GM10248 (cell line): ENCODE measurements at places on chromosomes 2 and 18.

DNA sequence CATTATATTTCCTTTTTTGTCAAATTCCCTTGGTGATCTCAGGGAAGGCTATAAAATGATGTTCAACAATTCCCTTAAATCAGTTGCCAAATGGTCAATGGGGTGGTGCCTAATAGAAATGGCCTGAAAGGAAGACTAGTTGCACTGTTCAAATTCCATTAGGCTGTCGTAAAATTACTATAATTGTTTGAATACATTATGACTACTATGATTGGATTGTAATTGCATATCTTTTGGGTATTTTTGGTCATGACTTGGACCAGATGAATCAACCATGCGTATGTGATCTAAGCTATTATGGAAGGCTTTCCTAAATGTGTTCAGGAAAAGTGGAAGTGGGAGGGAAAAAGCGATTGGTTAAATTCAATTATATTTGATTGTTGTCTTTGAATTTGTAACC lies 41.3 kb upstream of the KCNE4 start:
- no peak for DNase-seq

- DNase-seq = no peak
Measured at GRCh38 chr2:208142240-208142924, 3.6 kb downstream of the CRYGB start.

DNA sequence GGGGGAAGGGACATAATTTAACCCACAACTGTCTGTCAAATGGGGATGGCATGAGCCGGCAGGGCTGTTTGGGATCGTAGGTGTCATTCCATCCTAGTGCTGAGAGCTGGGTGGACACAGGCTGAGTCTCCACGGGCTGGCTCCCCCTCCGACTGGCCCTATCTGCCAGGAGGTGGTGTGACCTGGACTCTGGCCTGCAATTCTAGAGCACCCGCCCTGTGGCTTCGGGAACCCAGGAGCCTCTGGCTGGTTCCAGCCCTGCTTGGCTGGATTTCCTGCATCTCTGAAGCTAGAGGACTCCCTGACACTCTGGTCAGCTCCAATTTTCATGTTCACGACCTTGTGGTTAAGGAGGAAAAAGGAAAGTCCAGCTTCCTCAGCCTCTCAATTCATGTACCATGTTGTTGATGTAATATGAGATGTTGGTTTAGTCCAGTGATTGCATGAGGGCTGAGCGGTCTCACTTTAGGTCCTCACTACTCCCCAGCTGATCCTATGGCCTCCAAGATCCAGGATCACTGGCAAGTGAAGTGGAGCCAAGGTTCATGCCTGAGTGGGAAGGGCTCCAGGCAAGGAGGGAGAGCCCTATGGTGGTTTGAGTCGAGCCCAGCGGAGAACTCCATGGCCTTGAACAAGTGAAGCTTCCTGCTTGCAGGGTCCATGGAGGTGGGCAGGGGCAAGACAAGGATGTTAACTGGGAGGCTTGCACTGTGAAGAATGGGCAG lies 169.1 kb downstream of the NDUFA10 start:
- no peak for DNase-seq

- peak; percentile 28 for DNase-seq
Measured at GRCh38 chr2:33583194-33583938, 15.7 kb downstream of the FAM98A start.

GRCh38 chr2:234341306-234341985 lies 155.4 kb downstream of the ARL4C start:
- DNase-seq = no peak

- no peak for DNase-seq
Measured at GRCh38 chr2:12432985-12433625, 283.6 kb upstream of the TRIB2 start.

DNA sequence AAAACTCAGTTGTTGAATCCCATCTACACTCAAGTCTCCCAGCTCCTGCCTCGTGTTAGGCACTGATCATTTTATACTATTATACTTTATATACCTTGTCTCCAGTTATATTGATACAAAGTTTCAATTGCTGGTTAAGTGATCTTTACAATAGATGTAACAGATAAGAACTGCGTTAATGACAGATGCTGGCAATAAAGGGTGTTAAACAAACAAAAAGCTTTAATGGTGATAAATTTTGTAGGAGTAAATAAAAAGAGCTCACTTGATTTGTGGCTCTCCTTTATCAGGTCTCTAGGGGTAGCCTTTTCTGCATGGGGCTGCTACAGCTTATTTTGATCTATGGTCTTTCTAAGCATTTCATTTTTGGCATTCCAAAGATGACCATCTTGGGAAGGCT lies 106.9 kb upstream of the GAREM1 start:
- no peak for DNase-seq

- no peak for DNase-seq
Measured at GRCh38 chr2:167028503-167028902, 140.2 kb downstream of the XIRP2 start.

GRCh38 chr2:201191132-201191875 lies 8.4 kb downstream of the CASP10 start:
- no peak for DNase-seq

GRCh38 chr2:48424866-48425265 lies 105.1 kb upstream of the STON1 start:
- no peak for DNase-seq

DNA sequence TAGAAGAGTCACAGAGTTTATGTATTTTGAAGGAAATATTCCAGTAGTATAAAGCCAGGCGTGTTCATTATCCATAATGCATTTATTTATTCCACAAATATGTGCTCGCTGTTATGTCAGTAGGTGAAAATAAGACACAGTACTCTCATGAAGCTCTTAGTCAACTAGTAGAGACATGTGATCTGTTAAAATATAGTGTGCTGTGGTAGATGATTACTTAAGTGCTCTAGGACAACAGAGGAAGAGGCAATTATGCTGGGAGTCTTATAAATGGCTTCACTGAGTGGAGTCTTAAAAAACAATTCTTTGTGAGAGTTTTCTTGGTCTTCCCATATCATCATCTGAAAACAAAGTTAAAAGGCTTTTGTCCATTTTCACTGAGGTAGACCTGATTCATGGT lies 457.3 kb downstream of the XIRP2 start:
- DNase-seq = no peak

- DNase-seq = no peak
Measured at GRCh38 chr18:13672657-13673056, 53.7 kb downstream of the FAM210A start.

- DNase-seq = no peak
Measured at GRCh38 chr2:225820826-225821225, 421.3 kb downstream of the NYAP2 start.

DNA sequence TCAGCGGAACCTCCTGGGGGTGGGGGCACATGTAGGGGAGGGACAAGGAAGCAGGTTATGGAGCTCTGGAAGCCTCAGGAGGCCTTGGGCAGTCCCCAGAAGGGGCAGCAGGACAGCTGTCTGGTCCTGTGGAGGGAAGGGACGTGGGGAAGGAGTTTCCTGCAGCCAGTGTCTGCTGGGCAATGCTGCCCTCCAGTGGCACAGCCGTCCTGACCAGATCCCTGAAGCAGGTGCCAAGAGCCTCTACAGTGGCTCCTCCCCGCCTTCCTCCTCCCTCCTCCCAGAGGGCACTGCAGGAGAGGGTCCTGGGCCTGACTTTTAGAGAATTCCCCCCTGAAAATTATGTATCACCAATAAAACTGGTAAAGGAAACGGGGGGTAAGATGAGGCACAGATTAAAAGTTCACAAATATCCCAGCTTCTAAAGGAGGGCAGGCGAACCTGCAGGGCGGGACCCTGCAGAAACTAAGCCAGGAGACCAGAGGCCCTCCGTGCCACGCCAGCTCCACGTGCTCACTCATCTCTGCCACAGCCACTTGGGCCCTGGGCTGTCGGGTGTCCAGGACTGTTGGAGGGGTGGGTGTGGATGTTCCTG lies 258.5 kb downstream of the TWIST2 start:
- peak; percentile 53 for DNase-seq

- no peak for DNase-seq
Measured at GRCh38 chr2:7878786-7879482, 802.9 kb upstream of the ID2 start.

- DNase-seq = no peak
Measured at GRCh38 chr2:30693821-30694281, 113.4 kb downstream of the CAPN13 start.

- DNase-seq = peak; percentile 5
Measured at GRCh38 chr2:114661971-114662939, 219.8 kb downstream of the DPP10 start.

DNA sequence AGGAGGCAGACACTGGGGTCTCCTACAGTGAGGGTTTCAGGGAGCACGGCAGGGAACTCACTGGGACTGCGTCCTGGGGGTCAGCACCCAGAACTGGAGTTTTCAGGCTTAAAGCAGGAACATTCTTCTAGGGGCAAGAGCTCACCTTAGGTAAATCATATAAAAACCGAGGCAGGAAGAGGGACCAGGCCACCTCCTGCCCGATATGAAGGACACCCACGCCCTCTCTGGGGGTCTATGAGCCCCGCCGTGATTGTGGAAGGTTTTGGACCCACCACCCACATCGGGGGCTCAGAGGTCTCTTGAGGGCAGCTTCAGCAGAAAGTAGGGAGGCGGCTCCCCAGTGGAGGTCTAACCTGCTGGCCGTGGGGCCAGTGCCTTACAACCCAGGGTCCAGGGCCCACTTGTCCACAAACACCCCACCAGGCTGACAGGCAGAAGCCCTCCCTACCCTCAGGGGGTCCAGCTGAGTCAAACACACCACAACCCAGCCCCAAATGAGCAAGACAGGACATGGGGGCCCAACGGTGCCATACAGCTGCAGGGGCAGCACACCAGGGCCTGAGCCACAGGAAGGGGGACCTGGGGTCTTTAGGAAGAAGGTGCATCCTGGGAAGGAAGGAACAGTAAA lies 25.3 kb downstream of the CROCC2 start:
- no peak for DNase-seq

GRCh38 chr2:100274566-100275199 lies 47.6 kb downstream of the LONRF2 start:
- no peak for DNase-seq

GRCh38 chr18:55320424-55321264 lies 267.3 kb downstream of the TCF4 start:
- DNase-seq = no peak

DNA sequence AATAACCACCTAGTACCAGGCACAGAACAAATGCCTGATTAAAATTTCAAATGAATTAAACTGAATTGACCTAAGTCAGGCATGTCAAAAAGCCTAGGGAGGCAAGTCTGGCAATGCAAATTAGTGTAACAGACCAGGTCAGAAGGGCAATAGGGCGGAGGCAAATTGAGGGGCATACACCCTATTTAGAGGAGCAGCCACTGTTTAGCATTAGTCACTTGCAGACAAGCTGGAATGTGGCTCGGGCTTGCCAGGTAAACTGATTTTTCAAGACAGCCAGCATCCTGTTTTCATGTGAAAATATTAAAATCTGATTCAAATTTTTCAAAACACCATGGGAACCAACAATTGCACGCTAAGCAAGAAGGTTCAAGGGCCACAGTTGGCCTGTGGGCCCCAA lies 160.3 kb downstream of the EN1 start:
- DNase-seq = no peak

DNA sequence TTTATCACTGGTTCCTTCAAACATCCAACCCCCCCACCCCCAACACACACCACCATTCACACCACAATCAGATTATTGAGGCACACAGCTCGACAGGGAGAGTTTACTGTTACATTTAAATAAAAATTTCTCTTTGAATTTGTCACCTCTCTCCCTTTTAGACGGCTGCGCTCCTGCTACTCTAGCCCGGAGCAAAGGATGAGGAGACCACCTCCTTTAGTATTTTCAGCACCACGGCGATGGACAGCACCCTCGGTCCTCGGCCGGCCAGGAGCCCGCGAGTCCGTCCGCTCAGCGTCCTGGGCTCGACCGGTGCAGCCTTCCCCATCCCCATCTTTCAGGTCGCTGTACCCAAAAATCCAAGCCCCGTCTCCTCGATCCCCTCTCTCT lies 892 bp downstream of the CELF4 start:
- no peak for DNase-seq

- no peak for DNase-seq
Measured at GRCh38 chr18:2395427-2396161, 175.7 kb downstream of the METTL4 start.

DNA sequence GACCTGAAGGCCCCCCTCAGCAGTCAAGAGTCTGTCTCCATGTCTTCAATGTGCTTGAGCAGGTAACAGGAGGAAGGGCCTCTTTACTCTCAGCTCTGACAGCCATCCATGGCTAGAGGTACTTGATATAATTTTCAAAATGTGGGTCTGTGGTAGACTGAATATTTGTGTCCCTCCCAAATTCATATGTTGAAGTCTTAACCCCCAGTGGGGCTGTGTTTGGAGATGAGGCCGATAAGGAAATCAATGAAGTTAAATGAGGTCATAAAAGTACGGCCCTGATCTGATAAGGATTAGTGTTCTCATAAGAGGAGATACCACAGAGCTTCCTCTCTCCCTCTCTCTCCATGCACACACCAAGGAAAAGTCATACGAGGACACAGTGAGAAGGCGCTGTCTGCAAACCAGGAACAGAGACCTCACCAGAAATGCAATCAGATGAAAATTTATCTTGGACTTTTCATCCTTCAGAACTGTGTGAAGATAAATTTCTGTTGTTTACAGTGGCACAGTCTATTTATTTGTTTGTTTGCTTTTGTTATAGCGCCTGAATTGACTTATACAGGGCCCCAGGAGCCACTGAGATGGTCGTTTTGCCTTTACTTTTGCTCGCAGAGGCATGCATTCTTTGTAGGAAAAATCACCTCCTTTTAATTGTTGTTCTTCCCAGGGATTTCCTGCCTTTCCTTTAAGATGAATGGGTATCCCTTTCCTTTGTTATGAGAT lies 274.8 kb upstream of the TRIB2 start:
- no peak for DNase-seq

- DNase-seq = no peak
Measured at GRCh38 chr2:215577356-215577755, 141.5 kb upstream of the FN1 start.

DNA sequence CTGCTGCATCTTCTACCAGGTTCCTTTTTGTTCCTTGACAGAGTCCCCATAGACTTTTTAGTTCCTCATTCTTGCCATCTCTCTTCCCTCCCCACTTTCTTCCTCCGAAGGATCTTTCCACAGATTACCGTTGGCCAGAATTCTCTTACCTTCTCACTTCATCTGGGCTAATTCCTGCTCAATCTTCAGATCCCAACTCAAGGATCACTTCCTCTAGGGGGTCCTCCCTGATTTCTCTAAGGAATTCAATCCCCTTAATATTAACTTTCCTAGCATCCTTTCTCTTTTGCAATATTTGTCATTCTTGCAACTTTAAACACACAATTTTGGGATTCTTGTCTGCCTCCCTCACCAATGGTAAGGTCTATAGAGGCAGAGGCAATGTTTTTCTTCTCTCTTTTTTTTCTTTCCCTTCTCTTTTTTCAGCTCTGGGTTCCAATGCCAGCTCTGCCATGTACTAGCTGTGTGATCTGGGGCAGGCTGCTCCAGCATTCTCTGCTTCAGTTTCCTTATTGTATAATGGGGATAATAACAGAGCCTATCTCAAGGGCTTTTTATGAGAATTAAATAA lies 5.4 kb upstream of the KCNE4 start:
- no peak for DNase-seq

GRCh38 chr18:9735238-9735637 lies 27.1 kb downstream of the RAB31 start:
- DNase-seq = no peak

GRCh38 chr2:75523313-75524275 lies 37.1 kb downstream of the EVA1A start:
- no peak for DNase-seq
